CD4-positive, CD25-positive, alpha-beta regulatory T cell (primary cell): ENCODE measurements at places on chromosomes 2 and 18. TPM values are rescaled to one million over a fixed set of nuclear protein-coding genes. Genes with fewer than 3 reads are reported as not detected.

The MBP gene
- total RNA-seq, result 172 TPM

GRCh38 chr2:160477032-160477431, 16.6 kb downstream of the RBMS1 start:
- no peak overlapping the region for H3K4me3 ChIP-seq
- DNase-seq, result no peak
- peaks cover 2% of the 10 kb centered on the region for H3K4me1 ChIP-seq
- peaks cover 6% of the 10 kb centered on the region for H3K27me3 ChIP-seq
- H3K27ac ChIP-seq, result no peak overlapping the region
- H3K36me3 ChIP-seq, result no peaks in the 10 kb centered on the region

DNA sequence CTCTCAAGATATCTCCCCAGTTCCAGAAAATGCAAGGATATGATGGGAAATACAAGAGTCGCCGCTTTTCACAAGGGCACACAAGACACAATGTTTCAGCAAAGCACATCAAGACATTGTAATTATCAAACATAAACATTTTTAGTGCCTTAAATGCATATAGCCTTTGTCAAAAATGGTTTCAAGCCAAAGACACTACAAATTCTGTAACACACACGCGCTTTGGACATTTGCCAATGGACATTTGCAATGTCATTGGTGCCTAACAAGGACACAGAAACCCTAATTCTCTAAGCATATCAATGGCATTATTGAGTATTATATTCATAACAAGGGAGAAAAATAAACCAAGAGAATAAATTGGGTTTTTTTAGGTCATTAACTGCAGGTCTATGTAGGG, 16.1 kb downstream of the ADD2 start:
- H3K27ac ChIP-seq, result no peak overlapping the region
- no peaks in the 10 kb centered on the region for H3K36me3 ChIP-seq
- no peak for DNase-seq

DNA sequence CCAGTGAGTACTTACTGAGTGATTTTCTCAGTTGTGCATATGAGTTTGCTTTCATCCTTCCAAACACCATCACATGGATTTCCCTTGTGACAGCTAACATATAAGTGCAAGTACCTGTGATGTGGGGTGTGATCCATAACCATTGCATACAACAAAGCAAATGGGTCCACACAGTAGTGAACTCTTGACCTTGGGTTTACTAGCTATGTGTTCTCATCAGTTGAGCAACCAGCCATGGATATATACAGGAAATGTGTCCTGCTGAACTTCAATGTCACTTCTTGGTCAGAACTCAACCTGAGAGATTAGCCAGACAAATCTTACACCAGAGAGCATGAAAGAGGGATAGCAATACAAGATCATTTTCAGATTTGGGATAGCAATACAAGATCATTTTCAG, 420.9 kb upstream of the KCNH7 start:
- H3K27ac ChIP-seq, result no peak overlapping the region
- no peak for DNase-seq
- H3K4me1 ChIP-seq, result no peaks in the 10 kb centered on the region
- no peaks in the 10 kb centered on the region for H3K36me3 ChIP-seq
- no peaks in the 10 kb centered on the region for H3K27me3 ChIP-seq

DNA sequence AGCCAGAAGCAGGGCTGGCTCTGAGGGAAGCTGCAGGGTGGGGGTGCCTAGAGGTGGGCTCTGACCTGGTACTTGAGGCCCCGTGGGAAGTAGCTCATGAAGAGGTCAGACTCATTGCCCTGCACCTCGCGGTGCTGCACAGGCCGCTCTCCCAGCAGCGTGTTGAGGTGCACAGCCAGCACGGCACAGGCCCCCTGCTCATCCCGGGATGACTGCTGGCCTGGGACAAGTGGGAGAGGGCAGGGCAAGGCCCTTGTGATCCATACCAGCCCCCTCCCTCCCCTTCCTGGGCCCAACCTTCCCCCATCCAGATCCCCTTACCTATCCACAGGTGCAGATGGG, 8.7 kb downstream of the CAPG start:
- peaks cover 4% of the 10 kb centered on the region for H3K4me1 ChIP-seq
- no peaks in the 10 kb centered on the region for H3K27me3 ChIP-seq
- no peak for DNase-seq
- H3K27ac ChIP-seq, result no peak overlapping the region
- no peaks in the 10 kb centered on the region for H3K36me3 ChIP-seq

The M1AP gene
- not detected for total RNA-seq

The GKN1 gene
- not detected for total RNA-seq

DNA sequence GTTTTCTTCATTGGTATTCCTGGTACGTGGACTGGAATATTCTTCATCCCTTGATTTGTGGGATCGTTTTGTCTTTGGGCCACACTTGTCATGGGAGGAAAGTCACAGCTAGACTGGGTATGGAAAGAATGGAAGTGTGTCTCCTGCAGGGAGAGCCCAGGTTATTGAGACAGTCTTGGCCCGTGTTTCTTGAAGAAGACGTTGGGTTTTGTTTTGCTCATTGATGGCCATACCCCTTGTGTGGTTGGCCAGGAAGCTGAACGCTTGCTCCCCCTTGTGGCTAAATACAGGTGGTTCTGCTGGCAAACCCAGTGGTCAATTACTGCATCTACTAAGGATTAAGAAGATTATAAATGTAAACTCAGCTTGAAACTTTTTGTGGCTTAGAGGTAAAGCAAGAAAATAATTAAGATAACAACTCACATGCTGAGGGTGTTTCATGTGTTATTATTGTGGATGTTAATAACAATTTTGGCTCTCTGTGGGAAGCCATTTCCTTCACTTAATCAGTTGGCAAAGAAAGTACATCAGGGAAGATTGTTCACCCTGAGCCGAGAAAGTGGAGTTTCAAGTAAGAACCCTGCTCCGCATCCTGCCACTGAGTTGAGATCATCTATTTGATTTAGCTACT, 91.8 kb downstream of the NEDD4L start:
- H3K4me1 ChIP-seq, result no peaks in the 10 kb centered on the region
- H3K4me3 ChIP-seq, result no peak overlapping the region
- peak; percentile 39 for DNase-seq
- no peak overlapping the region for H3K27ac ChIP-seq
- no peaks in the 10 kb centered on the region for H3K36me3 ChIP-seq
- H3K27me3 ChIP-seq, result no peaks in the 10 kb centered on the region

The KLHL41 gene
- not detected for total RNA-seq

The UGT1A4 gene
- not detected for total RNA-seq

The SPR gene
- total RNA-seq, result not detected

The LDLRAD4 gene
- total RNA-seq, result 207 TPM

- no peak overlapping the region for H3K4me3 ChIP-seq
- no peaks in the 10 kb centered on the region for H3K27me3 ChIP-seq
- H3K4me1 ChIP-seq, result no peaks in the 10 kb centered on the region
- H3K27ac ChIP-seq, result no peak overlapping the region
- no peaks in the 10 kb centered on the region for H3K36me3 ChIP-seq
These were observed 170.0 kb downstream of the CERS6 start for GRCh38 chr2:168626096-168626495.

DNA sequence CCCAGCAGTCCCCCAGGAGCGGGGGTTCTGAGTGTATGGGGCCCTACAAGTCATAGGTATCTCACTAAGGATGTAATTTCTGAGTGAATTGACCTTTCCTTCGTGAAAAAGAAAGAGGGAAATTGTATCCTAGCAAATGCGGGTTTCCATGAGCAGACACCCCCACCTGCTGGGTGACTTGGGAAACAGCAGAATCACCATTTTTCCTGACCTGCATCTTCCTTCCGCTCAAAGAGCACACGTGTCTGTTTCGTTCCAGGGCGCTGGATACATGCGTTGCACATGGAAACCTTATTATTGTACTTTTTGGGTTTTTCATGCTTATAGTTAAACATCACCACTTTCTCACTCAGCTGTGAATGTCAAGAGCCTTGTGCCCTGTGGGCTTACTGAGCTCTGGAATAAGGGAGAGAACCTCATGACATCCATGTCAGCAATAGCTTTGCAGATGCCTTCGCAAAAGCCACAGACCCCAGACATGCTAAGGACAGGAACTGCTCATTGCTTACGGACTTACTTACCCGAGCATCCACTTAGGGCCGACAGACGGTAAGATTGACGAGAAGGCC, 132.8 kb downstream of the TPO start:
- no peak overlapping the region for H3K27ac ChIP-seq
- H3K4me3 ChIP-seq, result no peak overlapping the region
- no peaks in the 10 kb centered on the region for H3K36me3 ChIP-seq
- peaks cover 5% of the 10 kb centered on the region for H3K4me1 ChIP-seq
- DNase-seq, result no peak
- H3K27me3 ChIP-seq, result no peaks in the 10 kb centered on the region

DNA sequence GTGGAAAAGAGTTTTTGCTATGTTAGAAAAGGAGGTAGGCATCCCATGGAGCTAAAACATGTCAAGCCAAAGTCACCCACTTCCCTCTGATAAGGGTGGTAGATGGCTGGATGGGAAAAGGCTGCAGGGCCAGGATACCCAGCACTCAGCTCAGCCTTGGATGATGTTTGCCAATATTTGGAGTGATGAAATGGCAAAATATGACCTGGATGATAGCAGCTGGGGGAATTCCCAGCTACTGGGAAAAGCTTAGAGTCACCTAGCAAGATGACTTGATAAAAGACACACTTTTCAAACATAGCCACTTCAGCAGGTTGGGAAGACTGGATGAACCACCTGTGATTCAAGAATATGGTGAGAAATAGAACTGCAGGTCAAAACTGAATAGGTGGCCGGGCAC, 10.1 kb downstream of the RFX8 start:
- no peak for DNase-seq
- no peaks in the 10 kb centered on the region for H3K4me1 ChIP-seq
- no peak overlapping the region for H3K27ac ChIP-seq
- no peak overlapping the region for H3K4me3 ChIP-seq

DNA sequence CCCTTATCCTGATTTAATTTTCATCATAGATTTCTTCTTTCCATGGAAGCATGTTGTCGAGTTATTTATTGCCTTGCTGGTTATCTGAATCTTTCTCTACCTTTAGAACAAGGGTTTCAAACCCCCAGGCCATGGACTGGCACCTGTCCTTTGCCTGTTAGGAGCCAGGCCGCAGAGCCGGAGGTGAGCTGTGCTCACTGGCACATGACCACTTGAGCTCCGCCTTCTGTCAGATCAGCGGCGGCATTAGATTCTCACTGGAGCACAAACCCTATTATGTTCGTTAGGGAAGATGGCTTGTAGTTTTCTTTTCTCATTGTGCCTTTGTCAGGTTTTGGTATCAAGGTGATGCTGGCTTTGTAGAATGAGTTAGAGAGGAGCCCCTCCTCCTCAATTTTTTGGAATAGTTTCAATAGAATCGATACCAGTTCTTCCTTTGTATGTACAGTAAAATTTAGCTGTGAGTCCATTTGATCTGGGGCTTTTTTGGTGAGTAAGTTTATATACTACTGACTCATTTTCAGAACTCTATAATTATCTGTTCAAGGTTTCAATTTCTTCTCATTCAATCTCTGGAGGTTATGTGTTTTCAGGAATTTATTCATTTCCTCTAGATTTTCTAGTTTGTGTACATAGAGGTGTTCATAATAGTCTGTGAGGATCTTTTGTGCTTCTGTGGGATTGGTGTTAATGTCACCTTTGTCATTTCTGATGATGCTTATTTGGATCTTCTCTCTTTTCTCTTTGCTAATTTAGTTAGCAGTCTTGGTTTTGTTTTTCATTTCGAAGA, 668.0 kb upstream of the FAM98A start:
- no peaks in the 10 kb centered on the region for H3K4me1 ChIP-seq
- no peak for DNase-seq
- H3K27ac ChIP-seq, result no peak overlapping the region

GRCh38 chr18:27614951-27615844, 430.1 kb upstream of the CHST9 start:
- H3K27me3 ChIP-seq, result no peaks in the 10 kb centered on the region
- no peak overlapping the region for H3K4me3 ChIP-seq
- H3K27ac ChIP-seq, result no peak overlapping the region
- no peak for DNase-seq
- H3K36me3 ChIP-seq, result no peaks in the 10 kb centered on the region

- no peak for DNase-seq
- no peak overlapping the region for H3K27ac ChIP-seq
- no peak overlapping the region for H3K4me3 ChIP-seq
These were observed 22.4 kb downstream of the LHCGR start for GRCh38 chr2:48733067-48733503.

DNA sequence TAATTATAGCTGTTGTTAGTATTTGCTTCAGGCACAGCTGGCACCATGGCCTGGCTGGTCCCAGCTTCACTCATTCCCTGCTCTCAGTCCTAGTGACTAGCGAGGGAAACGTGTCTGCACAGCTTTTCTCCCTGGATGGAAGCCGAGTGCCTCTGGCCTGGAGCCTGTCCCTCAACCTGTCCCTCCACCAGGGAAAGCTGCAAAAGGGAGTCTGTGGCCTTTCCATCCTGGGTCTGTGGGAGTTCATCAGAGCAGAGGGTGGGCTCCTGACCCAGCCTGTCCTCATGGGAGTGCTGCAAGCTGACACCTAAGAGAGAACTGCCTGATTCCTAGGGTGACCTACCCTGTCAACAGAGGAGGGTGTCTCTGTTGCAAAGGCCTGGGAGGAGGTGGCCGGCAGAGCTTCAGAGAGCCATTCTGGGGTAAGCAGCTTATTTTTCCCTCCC, 118.3 kb downstream of the CAPN13 start:
- DNase-seq, result no peak
- no peaks in the 10 kb centered on the region for H3K36me3 ChIP-seq
- no peak overlapping the region for H3K4me3 ChIP-seq
- H3K4me1 ChIP-seq, result no peaks in the 10 kb centered on the region

GRCh38 chr18:77316641-77317040, 67.0 kb downstream of the GALR1 start:
- no peak overlapping the region for H3K27ac ChIP-seq
- H3K27me3 ChIP-seq, result peaks cover 9% of the 10 kb centered on the region
- no peak overlapping the region for H3K4me3 ChIP-seq
- H3K4me1 ChIP-seq, result no peaks in the 10 kb centered on the region

DNA sequence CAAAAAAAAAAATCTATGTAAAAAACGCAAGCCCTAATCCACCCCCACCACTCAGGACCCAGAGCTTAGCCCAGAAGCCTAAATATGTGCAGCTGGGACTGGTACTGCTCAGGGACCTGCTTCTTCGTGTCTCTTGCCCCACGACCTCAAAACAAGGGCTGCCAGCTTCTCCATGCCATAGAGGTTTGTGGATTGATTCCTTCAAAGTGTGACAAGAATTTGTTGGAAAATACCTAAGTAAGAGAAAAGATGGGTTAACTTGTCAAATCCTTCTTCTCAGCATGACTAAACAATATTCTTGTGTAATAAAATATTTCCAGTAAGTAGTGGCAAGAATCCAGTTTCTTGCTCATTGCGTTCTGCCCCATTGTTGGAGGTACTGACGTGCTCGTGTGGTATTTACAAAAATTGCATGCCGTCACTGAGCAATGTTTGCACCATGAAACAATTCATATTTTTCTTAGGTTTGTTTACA, 825 bp upstream of the SCYGR1 start:
- no peak overlapping the region for H3K27ac ChIP-seq
- no peak for DNase-seq
- H3K4me1 ChIP-seq, result no peaks in the 10 kb centered on the region
- no peak overlapping the region for H3K4me3 ChIP-seq
- H3K27me3 ChIP-seq, result no peaks in the 10 kb centered on the region
- no peaks in the 10 kb centered on the region for H3K36me3 ChIP-seq
